ENCODE measurements at places on chromosomes 4 and X.
A peak's percentile ranks its signal among the peaks of the same experiment; 100 is the strongest.

DNA sequence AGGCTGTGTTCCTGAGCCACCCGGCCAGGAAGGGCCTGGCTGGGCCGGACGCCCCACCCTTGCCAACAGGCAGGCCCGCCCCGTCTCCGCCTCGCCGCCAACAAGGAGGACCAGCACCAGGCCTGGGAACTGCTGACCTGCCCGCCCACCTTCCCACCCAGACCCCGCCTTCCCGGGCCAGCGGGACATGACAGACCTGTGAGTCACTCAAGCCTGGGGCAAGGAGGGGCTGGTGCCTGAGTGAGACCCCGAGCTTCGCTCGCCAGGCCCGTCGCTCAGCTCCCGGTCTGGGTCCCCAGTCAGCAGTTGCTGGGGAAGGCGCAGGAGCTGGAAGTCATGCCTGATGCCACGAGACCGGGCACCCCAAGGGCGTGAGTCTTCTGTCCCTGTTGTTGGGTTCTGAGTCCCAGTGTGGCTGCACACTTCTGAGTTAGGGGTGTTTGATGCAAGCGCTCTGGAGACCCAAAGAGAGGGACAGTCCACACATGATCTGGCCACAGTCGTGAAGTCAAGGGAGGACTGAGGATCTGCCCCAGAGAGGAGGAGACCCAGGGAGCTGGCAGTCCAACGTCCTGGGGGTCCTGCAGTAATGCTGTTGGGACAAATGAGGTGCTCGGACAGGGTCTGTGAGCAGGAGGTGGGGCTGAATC is at the start of gene DNASE1L1:
Gene DNASE1L1 (minus strand): TSS at position 33 of the 650 bp plus-strand sequence. CDS start 3,686 bp downstream, outside the sequence.
- no peak for DNase-seq

GRCh38 chr4:85995361-85995760 is 364.5 kb downstream of the MAPK10 start:
- no peak for DNase-seq

GRCh38 chrX:134883137-134883700 is 107.6 kb upstream of the SMIM10 start:
- DNase-seq, result no peak

DNA sequence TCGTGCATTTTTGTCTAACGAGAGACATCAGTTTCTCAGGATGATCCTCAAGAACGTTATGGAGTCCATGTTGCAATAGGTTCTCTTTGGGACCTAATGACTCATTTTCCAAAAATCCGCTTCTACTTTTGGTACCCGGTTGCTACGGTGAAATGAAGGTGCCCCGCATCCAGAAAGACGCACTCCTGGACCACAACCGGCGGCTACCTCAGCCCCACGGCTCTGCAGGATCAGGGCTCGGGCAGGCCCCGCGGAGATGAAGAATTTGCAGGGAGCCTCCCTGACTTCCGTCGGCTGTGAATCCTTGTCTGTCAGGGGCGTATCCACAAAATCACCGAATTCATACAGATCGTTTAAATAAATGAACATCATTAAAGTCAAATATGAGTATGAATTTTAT is 15.6 kb downstream of the GTPBP6 start:
- DNase-seq, result no peak

GRCh38 chr4:187065396-187065795 is 341.7 kb upstream of the FAT1 start:
- no peak for DNase-seq

- DNase-seq, result no peak
Measured at GRCh38 chrX:108516184-108516583, 76.5 kb downstream of the COL4A5 start.

GRCh38 chr4:139331185-139331584 is 28.9 kb upstream of the NDUFC1 start:
- DNase-seq, result no peak

- DNase-seq, result no peak
Measured at GRCh38 chr4:13483768-13484121, 395 bp downstream of the RAB28 start.

DNA sequence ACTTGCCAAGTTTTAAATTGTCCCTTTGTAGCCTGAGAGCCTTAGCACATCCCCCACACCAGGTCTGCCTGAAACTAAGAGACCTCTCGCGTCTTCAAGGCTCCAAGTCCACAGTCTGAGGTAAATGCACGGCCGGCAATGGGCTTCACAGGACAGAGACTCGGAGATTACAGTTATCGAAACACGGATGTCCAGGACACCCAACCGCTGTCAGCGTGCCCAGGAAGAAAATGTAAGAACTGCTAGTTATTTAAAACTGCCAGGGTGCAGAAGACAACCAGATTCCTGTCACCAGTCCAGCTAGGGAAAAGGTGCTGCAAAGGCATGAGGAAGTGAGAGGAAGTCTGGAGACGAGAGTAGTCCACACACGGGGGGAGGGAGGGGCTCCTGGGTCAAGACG is 28.9 kb downstream of the ZNF827 start:
- no peak for DNase-seq

DNA sequence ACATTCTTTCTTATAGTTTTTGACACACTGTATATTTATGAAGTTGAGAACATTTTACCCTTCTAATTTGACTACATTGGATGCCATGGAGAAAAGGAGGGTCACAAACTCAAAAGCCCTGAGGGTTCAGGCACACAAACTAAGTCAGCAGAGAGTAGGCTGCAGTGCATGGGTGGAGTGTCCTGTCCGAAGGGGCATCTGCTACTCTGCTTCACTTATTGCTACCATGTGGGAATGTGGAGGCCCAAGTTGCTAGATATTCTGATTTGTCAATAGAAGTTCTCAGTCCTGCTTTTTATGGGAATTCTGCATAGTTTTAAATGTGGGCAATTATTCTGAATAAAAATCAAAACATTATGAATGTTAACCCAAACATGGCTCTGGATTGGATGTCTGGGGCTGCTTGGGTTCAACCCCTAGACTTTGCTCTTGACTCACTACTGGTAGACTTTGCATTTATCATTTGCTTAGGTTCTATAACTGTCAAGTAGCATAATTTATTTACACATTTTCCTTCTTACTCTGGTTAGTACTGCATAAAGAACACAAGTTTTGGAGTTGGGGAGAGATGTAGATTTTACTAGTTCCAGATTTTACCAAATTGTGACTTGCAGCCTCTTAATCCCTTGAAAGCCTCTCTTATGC is 255.1 kb downstream of the SPRY1 start:
- no peak for DNase-seq

- no peak for DNase-seq
Measured at GRCh38 chrX:66012094-66012534, 27.8 kb downstream of the VSIG4 start.

GRCh38 chr4:51836549-51836948 is 6.4 kb upstream of the DCUN1D4 start:
- DNase-seq, result no peak

DNA sequence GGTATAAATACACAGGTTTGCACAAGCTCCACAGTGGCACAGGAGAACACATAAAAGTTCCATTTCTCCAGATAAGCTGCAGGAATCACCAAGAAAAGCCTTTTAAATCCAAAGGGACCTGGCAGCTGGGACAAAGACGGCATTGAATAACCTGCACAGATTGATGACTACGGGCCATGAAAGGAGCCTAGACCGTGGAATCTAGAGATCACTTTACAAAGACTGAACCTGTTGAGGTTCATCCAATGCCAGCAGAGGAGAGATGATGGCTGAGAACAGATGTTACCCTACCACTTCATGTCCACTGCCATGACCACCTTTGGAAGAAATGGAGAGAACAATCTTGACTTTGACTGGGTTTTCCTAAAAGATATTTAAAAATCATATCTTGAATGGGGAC is 88.7 kb downstream of the PRSS12 start:
- no peak for DNase-seq

GRCh38 chr4:118307643-118308042 is 45.2 kb downstream of the PRSS12 start:
- no peak for DNase-seq

DNA sequence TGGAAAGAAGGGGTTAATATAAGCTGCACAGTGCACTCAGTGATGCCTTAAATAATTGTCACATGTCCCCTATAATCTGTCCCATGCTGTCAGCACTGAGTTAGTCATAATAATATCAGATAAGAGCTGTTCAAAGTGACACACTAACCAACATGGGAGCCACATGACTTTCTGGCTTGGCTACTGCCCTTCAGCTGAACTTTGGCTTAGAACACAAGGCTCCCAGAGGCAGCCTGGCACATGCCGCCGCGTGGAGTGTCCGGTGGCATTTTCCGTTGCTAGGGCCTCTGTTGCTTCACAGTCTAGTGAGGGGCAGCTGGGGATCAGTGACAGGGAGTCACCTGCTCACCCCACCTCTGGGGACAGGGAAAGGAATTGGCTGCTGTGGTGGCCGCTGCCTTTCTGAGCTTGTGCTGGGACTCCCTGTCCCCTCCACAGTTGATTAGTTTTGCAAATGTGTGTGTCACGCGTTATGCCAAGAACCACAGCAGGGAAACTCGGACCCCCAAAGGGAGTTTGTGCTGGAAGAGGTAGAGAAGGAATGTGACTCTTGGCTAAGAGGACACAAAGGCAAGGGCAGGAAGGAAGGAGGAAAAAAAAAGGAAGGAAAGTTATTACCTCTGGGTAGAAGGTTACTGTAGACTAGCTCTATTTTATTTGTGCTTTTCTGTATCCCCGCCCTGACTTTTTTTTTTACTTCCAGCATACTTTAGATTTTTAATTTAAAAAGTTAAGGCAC is 41.1 kb upstream of the PPARGC1A start:
- DNase-seq, result no peak

GRCh38 chr4:114479595-114479994 is 119.0 kb upstream of the UGT8 start:
- DNase-seq, result no peak

DNA sequence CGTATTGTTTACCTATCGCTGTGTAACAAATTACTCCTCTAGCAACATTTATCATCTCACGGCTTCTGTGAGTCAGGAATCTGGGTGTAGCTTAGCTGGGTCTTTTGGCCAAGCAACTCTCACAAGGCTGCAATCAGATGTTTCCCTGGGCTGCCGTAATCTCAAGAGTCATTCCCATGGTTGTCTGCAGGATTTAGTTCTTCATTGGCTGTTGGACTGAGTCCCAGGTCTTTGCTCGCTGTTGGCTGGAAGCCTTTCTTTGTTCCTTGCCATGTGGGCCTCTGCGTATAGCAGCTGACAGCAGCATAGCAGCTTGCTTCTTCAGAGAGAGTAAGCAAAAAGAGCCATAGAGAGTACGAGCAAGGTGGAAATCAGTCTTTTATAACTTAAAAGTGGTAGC is 16.8 kb downstream of the POLR2B start:
- DNase-seq, result no peak

GRCh38 chr4:98232202-98232601 is 29.0 kb upstream of the RAP1GDS1 start:
- no peak for DNase-seq

GRCh38 chr4:102387552-102388150 is 42.4 kb upstream of the SLC39A8 start:
- DNase-seq, result no peak

DNA sequence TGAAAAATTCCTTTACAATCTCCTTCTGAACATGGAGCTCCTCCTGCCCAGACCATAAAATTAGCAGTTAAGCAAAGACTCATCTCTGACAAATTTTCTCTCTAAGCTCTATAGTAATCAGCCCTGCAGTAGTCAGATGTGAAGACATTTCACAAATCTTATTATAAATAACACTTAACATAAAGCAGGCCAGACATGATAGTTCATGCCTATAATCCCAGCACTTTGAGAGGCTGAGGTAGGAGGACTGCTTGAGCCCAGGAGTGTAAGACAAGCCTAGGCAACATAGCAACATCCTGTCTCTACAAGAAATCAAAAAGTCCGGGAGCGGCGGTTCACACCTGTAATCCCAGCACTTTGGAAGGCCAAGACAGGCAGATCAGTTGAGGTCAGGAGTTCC is 29.9 kb downstream of the TRMT2B start:
- no peak for DNase-seq

- no peak for DNase-seq
Measured at GRCh38 chr4:76017056-76017686, 6.1 kb downstream of the CXCL10 start.

- DNase-seq, result peak; percentile 40
Measured at GRCh38 chr4:10117359-10118047, 904 bp upstream of the WDR1 start.

Data from stimulated activated CD4-positive, alpha-beta T cell treated with anti-CD3 and anti-CD28 coated beads, Interleukin-1b, Interleukin-23, amount 100 ng/mL, for 4 hours (primary cell).